NCI-H1417 treated with DMSO at 0.1 percent for 48 hours (cell line): ENCODE measurements at places on chromosomes 13 and 19.
A peak's percentile ranks its signal among the peaks of the same experiment; 100 is the strongest.

- no peak for DNase-seq
Observed at GRCh38 chr13:77508959-77509620, 26.4 kb upstream of the SCEL start.

DNA sequence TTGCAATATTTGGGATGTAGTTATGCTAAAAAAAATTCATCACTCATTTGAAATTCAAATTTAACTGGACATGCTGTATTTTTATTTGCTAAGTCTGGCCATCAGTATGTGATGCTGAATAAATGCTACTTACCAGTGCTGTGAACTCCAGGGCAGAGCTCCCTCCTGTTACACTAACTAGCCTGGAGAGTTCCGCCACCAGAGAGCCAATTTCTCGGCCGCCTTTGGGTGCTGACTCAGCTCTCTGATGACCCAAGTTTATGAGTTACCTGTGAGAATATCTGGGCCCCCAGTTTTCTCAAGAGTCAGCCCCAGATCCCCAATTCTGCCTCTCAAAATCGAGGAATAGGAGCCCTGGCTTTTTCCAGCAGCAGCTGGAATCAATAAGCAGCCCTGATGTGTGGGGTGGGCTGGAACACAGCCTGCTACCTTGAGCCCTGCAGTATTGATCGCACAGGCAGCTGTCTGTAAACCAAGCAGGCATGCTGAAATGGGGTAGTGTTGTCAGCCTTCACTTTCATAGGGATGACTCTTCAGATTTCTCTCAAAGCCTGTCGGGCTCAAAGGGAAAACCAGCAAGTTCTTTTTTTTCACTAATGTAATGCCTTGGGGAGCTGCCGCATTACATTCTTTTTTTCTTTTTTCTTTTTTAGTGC is 113.7 kb downstream of the DNAJC15 start:
- no peak for DNase-seq

- peak; percentile 91 for DNase-seq
Observed at GRCh38 chr13:101289764-101290163, 126.5 kb downstream of the NALCN start.

GRCh38 chr19:16283210-16284061 is 41.2 kb upstream of the KLF2 start:
- DNase-seq: no peak

DNA sequence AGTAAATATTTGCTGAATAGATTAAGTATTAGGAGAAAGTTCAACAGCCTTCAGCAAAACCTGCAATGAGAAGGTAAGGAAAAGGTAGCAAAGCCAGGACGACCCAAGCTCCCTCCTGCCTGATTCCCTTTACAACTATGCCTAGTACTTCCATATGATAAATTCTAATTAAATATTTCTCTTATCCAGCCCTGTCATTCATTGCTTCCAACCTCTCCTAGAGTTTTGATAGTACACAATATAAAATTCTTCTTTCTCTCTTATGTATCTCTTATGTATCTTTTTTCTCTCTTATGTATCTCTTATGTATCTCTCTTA is 187.2 kb downstream of the DCT start:
- DNase-seq: no peak

DNA sequence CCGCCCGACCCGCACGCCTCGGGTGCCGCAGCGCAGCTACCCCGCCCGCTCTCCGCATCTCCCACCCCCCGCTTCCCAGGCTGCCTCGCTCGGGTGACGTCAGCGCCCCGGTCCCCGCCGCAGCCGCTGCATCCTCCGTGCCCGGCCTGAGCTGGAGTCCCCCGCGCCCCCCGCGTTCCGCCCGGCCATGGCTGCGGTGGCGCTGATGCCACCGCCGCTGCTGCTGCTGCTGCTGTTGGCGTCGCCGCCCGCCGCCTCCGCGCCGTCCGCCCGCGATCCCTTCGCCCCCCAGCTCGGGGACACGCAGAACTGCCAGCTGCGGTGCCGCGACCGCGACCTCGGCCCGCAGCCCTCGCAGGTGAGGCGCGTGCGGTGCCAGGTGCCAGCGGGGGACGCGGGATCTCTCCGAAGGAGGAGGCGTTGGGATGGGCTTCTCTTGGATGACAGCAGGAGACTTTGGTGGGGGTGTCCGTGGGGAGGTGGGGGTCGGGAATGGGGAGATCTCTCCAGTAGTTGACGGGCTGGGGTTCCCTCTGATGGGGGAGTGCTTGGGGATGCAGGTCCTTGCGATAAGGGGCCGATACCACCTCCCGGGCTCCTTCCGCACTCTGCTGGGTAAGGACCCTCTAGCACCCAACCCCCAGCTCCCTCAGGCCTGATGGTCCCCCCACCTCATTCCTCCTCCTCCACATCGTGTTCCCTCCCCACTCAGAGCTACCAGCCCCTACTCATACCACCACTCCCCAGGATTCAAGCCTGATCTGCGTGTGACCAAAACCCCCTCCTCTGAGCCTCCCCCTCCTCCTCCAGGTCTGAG is at the start of gene TMEM59L:
Gene TMEM59L, plus strand, starts transcription at position 99 of the 817 bp plus-strand sequence. Its CDS starts 89 bp downstream, at position 188.
- no peak for DNase-seq

GRCh38 chr13:79749984-79750551 is 269.1 kb downstream of the NDFIP2 start:
- no peak for DNase-seq

DNA sequence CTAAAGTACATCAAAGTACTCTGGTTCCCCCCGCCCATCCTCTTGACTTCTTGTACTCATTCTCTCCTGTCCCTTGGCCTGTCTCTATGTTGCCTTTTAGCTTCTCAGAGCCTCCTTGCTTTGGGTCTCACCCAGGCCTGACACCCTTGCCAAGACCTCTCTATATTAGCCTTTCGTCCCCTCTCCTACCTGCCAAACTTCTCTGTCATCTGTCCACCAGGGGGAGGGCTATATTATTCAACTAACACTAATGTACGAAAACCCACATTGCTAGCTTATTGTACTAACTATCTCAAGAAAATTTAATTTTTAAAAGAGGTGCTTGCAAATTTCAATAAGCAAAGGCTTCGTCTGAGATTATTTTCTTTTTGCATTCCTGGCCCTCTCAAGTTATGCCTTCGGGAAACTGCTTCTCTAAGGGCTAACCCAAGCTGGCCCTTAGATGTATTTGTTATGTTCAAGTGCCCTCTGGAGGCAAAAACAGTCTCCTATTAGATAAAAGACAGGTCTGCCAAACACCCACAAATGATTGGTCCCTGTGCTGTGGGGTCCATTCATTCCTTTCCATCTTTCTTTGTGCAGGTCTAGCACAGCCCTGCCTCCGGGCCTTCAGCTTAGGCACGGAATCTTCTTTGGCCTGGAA is 6.3 kb upstream of the MRPS31 start:
- no peak for DNase-seq

- DNase-seq: no peak
Observed at GRCh38 chr13:47038188-47038587, 141.3 kb upstream of the HTR2A start.

GRCh38 chr13:24270639-24271141 is 38.7 kb upstream of the C1QTNF9 start:
- no peak for DNase-seq

- no peak for DNase-seq
Observed at GRCh38 chr13:73177916-73178565, 119.2 kb downstream of the KLF5 start.

DNA sequence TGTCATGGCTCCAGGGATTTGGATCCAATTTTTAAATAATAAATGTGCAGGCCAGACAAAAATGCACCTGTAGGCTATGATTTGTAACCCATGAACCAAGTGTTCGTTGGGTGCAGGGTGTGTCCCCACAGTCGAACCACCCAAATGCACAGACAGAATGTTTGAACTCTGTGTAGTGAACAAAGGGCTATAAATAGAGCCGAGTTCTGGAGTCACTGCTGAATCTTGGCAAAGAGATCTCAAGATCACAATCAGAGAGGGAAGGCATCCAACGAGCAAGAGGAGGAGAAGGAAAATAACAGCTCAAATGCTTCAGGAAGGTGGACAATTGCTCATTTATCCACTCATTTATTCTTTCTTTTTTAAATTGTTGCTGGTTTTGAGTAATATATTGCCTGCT is 547.9 kb downstream of the FGF9 start:
- DNase-seq: no peak

DNA sequence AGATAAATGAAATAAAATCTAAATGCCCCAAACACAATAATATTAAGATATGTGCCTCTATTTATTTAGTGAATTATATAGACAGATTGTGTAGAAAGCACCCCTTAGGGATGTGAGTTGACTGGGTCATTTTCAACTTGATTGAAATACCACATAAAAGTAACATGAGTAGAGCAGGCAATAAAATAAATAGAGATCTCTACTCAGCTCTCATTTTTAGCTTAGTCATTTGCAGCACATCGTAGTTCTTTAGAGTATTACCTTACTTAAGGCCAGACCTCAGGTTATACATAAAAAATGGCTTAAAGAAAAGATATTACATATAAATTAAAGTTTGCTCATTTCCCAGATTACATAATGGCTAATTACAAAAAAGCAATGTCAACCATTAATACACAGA is 1525.6 kb upstream of the PRR20A start:
- DNase-seq: no peak

DNA sequence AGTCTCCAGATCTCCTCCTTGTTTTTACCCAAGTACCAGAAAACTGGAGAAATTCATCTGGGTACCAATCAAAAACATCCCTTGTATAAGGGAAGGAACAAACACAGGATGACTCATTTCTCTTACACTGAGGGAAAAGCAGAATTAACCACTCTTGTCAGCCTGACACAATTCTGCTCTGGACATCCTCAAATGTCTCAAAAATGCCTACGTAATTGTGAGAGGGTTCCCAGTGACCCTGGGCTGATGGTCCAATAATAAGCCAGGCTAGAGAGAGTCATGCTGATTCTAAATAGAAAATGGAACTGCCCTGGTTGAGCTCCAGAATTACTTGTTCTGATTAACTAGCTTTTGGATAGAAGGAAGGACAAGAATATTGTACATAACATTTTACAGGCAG is 14.5 kb downstream of the ZNF708 start:
- no peak for DNase-seq

DNA sequence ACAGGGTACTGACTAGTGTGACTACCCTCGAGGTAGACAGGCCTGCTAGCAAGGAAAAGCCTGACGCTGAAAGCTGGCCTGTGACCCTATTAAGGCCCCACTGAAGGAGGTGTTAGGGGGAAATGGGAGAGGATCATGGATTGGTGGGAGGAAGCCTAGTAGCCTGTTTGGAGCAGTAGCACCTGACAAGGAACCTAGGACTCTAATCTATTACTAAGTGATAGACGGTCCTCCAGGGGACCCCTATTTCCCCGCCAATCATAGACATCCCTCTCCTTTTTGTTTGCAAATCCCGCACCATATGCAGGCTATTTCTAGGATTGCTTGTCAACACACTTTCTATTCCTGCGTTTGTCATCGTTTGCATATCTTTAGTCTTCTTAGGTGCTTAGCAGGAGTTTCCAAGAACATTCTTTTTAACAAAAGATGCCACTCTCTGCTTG is 1338.8 kb upstream of the MIR17HG start:
- no peak for DNase-seq

DNA sequence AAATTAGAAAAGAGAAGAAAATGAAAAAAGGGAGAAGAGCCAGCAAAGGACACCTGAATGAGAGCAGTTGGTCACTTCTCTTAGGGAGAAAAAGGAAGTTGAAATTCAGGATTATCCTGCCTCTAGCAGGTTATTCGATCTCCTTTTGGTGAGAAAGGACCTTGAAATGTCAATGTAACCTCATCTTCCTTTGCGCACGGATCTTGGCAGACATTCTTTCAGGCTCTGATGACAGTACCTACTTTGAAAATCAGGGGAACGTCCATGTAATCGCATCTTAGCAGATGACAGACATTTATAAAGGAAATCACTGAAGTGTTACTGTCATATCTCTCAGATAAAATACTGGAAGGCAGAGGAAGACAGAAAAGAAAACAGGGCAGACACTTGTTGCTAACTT is 36.7 kb downstream of the FRY start:
- no peak for DNase-seq
